Left ventricle myocardium inferior (tissue), 1 donor: ENCODE measurements at places on chromosomes 5 and 9. TPM values are rescaled to one million over a fixed set of nuclear protein-coding genes. Genes with fewer than 3 reads are reported as not detected.

Gene SPATA31C1
- total RNA-seq, result not detected

Gene ST8SIA4
- total RNA-seq, result 3.2 TPM

Gene CSF2
- not detected for total RNA-seq

DNA sequence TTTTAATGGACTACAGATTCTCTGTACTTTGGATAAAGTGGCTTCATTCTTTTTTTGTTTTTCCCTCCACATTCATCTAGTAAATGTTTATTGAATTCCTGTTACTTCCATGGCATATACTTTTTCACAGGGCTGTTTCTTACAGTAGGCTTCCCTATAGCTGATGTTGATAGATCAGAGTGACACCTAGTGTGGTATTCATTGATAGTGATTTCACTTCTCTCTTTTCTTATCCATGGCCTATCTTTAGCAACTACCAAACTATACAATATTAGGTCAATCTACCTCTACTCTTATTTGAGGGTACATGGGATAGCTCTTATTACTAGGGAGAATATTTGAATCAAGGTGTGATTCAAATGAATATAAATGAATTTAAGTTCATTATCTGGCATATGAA lies 35.8 kb downstream of the FSD1L start:
- no peak for DNase-seq
- H3K4me1 ChIP-seq, result no peaks in the 10 kb centered on the region
- no peak overlapping the region for H3K27ac ChIP-seq
- no peaks in the 10 kb centered on the region for H3K27me3 ChIP-seq
- H3K4me3 ChIP-seq, result no peak overlapping the region
